ENCODE measurements at places on chromosomes 2 and 18. TPM values are rescaled to one million over a fixed set of nuclear protein-coding genes. Genes with fewer than 3 reads are reported as not detected.
A peak's percentile ranks its signal among the peaks of the same experiment; 100 is the strongest.

TACR1 gene
- not detected for total RNA-seq

DAPL1 gene
- not detected for total RNA-seq

ATP6V1B1 gene
- not detected for total RNA-seq

NPHP1 gene
- total RNA-seq, result 6.7 TPM

UPP2 gene
- not detected for total RNA-seq

DNA sequence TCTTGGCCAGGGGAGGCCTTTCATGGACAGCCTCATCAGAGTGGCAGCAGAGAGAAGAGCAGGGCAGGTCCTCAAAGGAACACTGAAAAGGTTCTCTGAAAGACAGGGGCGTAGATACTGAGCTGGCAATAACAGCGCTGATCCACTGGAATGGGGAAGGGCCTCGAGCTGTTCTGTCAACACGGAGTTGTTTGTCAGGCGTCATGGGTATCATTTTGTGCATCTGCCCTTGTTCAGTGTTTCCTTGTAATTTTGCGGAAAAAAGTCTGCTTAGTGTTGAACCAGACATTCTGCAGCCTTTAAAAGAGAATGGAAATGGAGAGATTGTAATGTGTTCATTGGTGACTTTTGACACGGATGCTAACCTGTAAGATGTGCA, 21.5 kb downstream of the AGAP1 start:
- peak overlapping the region; percentile 82 for H3K27ac ChIP-seq
- no peak for DNase-seq
- H3K36me3 ChIP-seq, result no peaks in the 10 kb centered on the region
- no peak overlapping the region for H3K4me3 ChIP-seq
- peaks cover 55% of the 10 kb centered on the region for H3K4me1 ChIP-seq

DNA sequence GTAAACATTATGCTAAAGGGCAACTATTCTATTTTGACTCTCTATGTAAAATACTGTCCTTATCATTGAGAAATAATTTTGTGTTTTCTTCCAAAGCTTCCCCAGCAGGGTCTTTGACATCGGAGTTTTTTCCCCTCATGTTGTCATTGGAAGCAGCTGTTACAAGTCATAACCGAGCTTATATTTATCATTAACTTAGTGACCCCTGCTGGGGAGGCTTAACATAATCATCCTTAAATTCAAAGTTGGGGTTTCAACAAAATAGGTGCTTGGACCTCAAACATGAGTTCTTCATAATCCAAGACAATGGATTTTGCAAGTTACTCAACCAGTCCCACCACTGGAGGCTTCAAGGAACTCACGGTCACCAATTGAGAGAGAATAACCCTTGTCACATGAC, 330.9 kb downstream of the DCC start:
- no peak overlapping the region for H3K4me3 ChIP-seq
- DNase-seq, result peak; percentile 4
- H3K4me1 ChIP-seq, result no peaks in the 10 kb centered on the region
- H3K27ac ChIP-seq, result no peak overlapping the region

DNA sequence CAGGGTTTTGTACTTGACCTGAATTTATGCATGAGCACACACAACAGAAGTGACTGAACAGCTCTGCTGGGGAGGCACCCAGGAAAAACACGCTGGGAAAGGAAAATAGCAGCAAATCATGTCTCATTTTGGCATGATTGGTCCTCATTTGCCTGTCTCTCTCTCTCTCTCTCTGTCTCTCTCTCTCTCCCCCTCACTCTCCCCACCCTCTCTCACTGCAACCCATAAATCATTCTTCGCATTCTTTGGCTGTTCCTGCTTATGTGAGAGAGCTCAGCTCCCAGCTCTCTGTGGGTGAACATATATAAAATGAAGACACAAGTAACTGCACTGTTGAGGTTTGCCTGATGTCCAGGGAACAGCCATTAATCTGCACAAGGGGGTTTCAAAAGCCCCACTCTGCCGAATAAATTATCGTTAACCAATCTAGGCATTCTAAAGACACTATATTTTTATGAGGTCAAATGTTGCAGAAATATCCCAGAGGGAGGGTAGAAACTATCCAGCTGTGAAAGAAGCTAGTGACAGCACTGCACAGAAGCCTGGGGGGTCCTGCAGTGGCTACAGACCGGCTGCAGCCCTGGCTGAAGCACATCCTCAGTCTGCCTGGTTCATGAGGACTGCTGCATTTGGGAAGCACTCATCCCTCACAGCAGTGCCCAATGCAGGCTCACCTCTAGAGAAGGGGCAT, 260.3 kb downstream of the AFF3 start:
- no peak overlapping the region for H3K27ac ChIP-seq
- no peak for DNase-seq
- H3K36me3 ChIP-seq, result no peaks in the 10 kb centered on the region
- no peaks in the 10 kb centered on the region for H3K4me1 ChIP-seq
- 0 out of 3 replicates have a peak, but pooled peaks cover 3% of the 10 kb centered on the region for H3K27me3 ChIP-seq

DNA sequence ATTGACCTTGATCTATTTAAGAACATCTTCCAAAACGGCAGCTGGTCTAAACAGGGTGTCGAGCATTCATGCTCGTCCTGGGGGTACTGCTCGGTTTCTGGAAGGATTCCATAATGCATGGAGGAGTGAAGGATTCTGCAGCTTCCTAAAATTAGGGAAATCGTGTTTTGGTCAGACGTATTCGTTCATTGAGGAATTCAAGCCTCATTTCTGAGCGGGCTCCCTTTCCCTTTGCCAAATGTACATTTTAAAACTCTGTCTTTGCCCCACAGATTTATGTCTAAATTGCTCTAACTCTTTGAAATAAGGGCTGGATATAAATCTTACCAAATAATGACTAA, 144.0 kb downstream of the BCL11A start:
- no peaks in the 10 kb centered on the region for H3K36me3 ChIP-seq
- no peaks in the 10 kb centered on the region for H3K27me3 ChIP-seq
- DNase-seq, result no peak
- no peak overlapping the region for H3K4me3 ChIP-seq
- no peaks in the 10 kb centered on the region for H3K4me1 ChIP-seq
- H3K27ac ChIP-seq, result no peak overlapping the region

DNA sequence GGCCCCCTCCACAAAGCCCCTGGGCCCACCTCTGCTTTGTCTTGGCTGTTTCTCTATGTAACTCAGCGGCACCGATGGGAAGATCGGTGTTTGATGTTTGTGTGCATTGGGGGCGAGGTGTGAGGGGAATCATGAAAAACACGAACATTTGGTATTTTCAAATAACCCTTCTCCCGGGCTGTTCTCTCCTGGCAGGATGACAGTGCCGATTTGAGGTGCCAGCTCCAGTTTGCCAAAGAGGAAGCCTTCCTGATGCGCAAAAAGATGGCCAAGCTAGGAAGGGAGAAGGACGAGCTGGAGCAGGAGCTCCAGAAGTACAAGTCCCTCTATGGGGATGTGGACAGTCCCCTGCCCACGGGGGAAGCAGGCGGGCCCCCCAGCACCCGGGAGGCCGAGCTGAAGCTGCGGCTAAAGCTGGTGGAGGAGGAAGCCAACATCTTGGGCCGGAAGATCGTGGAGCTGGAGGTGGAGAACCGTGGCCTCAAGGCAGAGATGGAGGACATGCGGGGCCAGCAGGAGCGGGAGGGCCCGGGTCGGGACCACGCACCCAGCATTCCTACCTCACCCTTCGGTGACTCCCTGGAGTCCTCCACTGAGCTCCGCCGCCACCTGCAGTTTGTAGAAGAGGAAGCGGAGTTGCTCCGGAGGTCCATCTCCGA, 78.1 kb downstream of the MTCL1 start:
- no peak for DNase-seq
- no peak overlapping the region for H3K4me3 ChIP-seq
- no peak overlapping the region for H3K27ac ChIP-seq
- peaks cover 16% of the 10 kb centered on the region for H3K4me1 ChIP-seq
- H3K27me3 ChIP-seq, result no peaks in the 10 kb centered on the region

GRCh38 chr2:47360283-47360682, 42.7 kb upstream of the MSH2 start:
- no peak for DNase-seq
- H3K27me3 ChIP-seq, result no peaks in the 10 kb centered on the region
- H3K36me3 ChIP-seq, result no peaks in the 10 kb centered on the region

GRCh38 chr2:69469375-69469774, 32.1 kb upstream of the NFU1 start:
- no peaks in the 10 kb centered on the region for H3K27me3 ChIP-seq
- no peak for DNase-seq
- H3K27ac ChIP-seq, result no peak overlapping the region
- no peaks in the 10 kb centered on the region for H3K4me1 ChIP-seq
- H3K36me3 ChIP-seq, result peaks cover 11% of the 10 kb centered on the region

- H3K27me3 ChIP-seq, result no peaks in the 10 kb centered on the region
- no peak overlapping the region for H3K4me3 ChIP-seq
- DNase-seq, result no peak
- no peak overlapping the region for H3K27ac ChIP-seq
- no peaks in the 10 kb centered on the region for H3K36me3 ChIP-seq
Observed at GRCh38 chr2:151498178-151498577, 88.5 kb downstream of the RIF1 start.

DNA sequence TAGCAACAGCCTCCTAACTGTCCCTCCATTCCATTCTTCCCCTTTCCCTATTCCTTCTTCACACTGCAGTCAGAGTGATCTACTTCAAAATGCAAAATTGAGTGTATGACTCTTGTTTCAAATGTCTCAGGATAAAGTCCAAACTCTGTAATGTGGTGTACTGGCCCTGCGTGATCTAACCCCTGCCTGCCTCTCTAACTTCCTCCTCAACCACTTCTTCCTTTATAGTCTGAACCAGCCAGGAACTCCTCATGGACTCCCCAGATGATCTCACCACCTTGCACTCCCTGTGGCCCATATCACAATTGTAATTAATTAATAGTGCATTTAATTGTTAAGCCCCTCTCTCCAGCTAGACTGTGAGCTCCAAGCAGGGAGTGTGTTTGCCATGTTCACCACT, 3.1 kb upstream of the B3GNT2 start:
- no peak for DNase-seq
- peaks cover 52% of the 10 kb centered on the region for H3K4me1 ChIP-seq
- H3K36me3 ChIP-seq, result no peaks in the 10 kb centered on the region
- H3K27me3 ChIP-seq, result no peaks in the 10 kb centered on the region
- H3K4me3 ChIP-seq, result no peak overlapping the region

DNA sequence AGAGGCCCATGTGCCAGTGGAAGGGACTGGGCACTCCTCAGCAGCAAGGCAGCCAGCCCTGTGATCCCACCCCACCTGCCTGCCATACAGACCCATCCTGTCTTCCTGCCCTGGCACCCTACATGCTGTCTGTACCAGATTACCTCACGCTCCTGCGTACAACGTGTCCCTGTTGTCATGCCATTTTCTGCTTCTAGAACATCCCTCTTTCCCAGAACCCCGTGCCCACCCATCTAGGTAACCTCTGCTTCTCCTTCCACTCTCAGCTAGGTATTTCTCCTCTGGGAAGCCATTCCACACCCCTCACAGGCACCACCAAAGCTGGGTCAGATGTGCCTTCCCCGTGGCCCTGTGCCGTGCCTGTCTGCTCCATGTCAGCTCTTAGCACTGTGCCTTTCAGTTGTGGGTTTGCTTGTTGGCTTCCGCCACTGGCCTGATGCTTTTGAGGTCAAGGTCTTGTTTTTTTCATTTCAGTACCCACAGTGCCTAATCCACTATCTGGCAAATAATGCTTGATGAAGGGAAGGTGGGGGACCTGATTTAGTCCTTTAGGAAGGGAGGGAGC, 71.7 kb upstream of the ALPP start:
- H3K27me3 ChIP-seq, result no peaks in the 10 kb centered on the region
- no peak overlapping the region for H3K4me3 ChIP-seq
- no peak for DNase-seq
- peaks cover 5% of the 10 kb centered on the region for H3K36me3 ChIP-seq
- peaks cover 19% of the 10 kb centered on the region for H3K4me1 ChIP-seq

DNA sequence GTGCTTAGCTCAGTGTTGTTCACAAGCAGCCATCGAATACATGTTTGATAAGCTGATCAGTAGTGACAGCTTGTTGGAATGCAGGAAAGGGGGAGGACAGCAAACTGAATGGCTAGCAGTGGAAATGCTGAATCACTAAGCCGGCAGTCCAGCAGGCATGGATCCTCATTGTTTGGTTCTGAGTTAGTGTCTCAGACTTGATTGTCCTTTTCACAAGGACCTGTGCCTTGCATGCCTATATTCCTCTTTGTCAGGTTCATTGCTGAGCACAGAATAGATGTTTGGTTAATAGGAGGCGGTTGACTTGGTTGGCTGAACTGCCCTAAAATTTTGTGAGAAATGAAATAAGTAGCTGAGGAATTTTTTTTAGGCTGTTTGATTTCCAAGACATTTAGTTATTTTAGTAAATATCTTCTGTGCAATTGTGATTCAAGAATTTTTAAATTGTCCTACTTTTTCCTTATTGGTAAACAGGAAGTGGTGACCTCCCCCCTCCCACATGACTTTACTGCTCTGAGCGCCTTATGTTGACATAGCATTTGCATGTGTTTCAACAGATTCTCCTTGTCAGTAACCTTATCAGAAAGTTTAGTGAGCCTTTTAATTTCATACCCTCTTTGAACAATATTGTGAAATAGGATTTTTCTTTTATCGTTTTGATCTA, 21.4 kb upstream of the STON1 start:
- H3K4me3 ChIP-seq, result no peak overlapping the region
- H3K27me3 ChIP-seq, result no peaks in the 10 kb centered on the region
- peaks cover 17% of the 10 kb centered on the region for H3K4me1 ChIP-seq
- H3K36me3 ChIP-seq, result peaks cover 18% of the 10 kb centered on the region
- peak; percentile 75 for DNase-seq

Measured in HepG2 (cell line).